HAP-1 (cell line): ENCODE measurements at places on chromosomes 11 and 22.

DNA sequence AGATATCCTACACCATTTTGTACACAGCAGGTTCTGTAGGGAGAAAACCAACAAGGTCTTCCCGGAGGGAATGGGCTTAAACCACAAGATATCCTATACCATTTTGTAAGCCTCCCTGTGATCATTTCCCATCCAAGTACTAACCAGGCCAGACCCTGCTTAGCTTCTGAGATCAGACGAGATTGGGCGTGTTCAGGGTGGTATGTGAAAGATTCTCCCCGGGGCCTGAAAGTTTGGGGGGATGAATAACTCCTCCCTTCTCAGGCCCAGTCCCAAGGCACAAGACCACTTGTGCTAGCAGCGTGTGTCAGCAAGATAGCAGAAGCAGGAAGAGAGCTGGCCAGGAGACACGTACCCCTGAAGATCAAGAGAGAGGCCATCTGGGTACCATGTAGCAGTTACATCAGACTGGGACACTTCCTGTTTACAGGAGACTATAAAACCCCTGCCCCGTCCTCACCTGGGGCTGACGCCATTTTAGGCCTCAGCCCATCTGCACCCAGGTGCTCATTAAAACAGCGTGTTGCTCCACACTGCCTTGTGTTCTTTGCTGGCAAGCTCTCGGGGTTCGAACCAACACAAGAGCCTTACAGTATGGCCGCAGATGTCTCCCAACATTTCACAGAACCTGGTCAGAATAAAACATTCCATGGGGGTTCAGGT is 17.3 kb downstream of the MIF start:
- no peak for DNase-seq

GRCh38 chr11:5298451-5298850 is 3.3 kb downstream of the OR51B4 start:
- no peak for DNase-seq

- DNase-seq = no peak
Measured at GRCh38 chr22:32775957-32776356, 25.5 kb upstream of the TIMP3 start.

DNA sequence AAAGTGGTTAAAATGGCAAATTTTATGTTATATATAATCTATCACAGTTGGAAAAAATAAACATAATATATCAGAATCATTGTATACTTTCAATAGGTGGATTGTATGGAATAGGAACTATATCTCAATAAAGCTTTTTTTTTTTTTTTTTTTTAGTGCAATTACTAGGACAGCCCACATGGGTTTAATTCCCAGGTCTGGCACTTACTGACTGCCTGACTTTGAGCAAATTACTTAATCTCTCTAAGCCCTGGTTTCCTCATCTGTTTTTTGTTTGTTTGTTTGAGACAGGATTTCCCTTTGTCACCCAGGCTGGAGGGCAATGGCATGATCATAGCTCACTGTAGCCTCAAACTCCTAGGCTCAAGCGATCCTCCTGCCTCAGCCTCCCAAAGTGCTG is 26.1 kb upstream of the BAIAP2L2 start:
- no peak for DNase-seq

DNA sequence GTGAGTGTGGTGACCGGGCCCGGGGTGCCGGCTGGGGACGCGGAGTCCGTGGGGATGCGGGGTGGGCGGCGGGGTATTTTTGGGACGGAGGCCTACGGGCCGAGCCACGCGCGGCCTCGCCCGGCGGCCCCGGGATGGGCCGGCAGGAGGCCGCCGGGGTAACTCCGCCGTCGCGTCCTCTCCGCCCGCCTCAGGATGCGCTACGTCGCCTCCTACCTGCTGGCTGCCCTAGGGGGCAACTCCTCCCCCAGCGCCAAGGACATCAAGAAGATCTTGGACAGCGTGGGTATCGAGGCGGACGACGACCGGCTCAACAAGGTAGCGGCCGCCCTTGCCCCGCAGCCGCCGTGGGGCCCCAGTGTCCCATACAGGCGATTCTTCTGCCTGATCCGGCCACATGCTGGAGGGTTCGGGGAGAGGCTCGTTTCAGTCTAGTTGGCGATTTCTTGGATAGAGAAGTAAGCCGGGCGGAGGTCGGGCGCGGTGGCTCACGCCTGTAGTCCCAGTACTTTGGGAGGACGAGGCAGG is 337 bp downstream of the RPLP2 start:
- DNase-seq = no peak

- no peak for DNase-seq
Measured at GRCh38 chr22:49328630-49329405, 498.9 kb downstream of the BRD1 start.

DNA sequence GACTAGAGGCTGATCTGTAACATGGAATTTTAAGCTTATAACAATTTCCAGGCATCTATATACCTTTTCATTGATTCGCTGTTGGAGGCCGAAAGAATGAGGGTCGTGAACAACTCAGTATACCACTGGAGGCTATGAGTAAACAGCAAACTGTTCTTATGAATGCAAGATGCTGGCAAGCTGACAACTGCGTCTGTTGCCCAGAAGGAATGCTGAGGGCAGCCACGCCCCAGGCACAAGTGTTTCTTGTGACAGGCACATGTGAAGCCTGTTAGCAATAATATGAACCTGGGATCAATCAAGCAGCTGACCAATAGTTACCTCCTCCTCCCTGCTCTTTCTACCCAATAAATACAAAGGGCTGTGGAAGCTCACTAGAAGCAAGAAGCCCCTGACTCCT is 15.3 kb downstream of the RTCB start:
- no peak for DNase-seq

GRCh38 chr22:44615146-44615545 is 86.9 kb upstream of the PRR5 start:
- DNase-seq = no peak

- no peak for DNase-seq
Measured at GRCh38 chr11:75420224-75421034, 12.6 kb downstream of the KLHL35 start.

DNA sequence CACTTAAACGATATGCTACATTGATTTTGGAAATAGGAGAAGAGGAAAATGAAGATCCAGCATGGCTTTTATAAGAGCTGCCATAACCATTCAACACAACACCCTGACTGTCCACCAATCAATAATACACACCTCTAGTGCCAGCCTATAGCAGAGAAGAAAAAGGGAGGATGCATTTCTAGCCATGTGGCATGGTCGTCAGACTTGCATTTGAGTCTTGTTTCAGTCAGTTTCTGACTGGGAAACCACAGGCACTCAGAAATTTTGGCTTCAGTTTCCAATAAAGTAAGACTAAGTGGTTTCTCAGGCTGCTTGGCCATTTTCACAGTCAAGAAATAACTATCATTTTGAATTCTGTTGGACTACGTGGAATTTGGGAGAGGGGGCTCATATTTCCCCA is 523.5 kb upstream of the LRRC4C start:
- no peak for DNase-seq

DNA sequence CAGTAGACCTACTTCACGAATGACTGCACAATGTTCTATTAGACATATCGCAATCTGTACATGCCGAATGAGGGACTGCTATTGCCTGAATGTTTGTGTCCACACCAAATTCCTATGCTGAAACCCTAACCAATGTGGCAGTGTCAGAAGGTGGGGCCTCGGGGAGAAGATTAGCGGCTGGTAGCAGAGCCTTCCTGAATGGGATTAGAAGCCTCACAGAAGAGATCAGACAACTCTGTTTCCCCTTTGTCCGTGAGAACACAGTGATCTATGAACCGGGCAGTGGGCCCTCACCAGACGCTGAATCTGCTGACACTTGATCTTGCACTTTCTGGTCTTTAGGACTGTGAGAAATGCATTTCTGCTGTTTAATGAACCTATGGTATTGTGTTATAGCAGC is 33.1 kb downstream of the LRFN4 start:
- peak; percentile 66 for DNase-seq

GRCh38 chr11:78234006-78234405 is 45.3 kb downstream of the USP35 start:
- no peak for DNase-seq
